ENCODE measurements at places on chromosomes 4 and X.
A peak's percentile ranks its signal among the peaks of the same experiment; 100 is the strongest.

GRCh38 chr4:115053313-115053712 is 60.1 kb downstream of the NDST4 start:
- no peak for DNase-seq

DNA sequence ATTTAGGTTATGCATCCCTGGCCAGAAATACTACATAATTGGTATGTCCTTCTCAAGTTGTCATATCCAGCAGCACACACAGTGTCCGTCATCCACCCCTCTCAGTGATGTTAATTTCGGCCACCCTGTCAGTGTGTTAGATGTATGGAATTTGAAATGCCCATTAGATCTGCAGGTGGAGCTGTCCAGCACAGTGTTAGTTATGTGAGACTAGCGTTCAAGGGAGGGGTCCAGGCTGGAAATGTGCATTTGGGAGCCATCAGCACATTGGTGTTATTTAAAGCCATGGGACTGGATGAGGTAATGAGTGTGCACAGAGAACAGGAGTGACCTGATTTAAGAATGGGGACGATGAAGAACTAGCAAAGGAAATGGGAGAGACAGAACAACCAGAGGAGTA is 22.4 kb downstream of the ANAPC4 start:
- no peak for DNase-seq

DNA sequence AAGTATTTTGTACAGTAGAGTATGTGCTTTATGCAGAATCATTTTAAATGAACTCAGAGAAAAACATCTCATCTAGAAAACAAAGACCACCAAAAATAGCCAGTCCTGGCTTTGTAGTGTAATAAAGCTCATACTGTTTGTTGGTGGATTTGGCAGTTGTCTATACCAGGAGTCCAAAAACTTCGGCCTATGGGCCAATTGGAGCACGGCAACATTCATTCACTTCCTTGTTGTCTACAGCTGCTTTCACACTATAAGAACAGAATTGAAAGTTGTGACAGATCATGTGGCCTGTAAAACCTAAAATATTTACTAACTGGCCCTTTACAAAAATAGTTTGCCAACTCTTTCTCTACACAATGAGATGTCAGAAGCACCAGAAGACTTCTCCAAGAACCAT is 5.3 kb downstream of the FBXW7 start:
- DNase-seq = no peak

GRCh38 chrX:131264665-131265064 is 24.4 kb downstream of the IGSF1 start:
- DNase-seq = no peak

DNA sequence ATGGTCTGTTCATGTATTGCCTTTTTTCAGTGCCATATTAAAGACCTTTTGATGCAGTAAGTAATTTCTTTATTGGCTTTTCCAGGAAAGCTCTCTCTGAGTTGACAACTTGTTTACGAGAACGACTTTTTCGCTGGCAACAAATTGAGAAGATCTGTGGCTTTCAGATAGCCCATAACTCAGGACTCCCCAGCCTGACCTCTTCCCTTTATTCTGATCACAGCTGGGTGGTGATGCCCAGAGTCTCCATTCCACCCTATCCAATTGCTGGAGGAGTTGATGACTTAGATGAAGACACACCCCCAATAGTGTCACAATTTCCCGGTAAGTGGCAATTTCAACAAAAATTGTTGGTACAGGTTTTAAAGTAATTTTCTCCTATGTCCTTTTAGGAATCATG is 148.0 kb downstream of the STIM2 start:
- DNase-seq = no peak

DNA sequence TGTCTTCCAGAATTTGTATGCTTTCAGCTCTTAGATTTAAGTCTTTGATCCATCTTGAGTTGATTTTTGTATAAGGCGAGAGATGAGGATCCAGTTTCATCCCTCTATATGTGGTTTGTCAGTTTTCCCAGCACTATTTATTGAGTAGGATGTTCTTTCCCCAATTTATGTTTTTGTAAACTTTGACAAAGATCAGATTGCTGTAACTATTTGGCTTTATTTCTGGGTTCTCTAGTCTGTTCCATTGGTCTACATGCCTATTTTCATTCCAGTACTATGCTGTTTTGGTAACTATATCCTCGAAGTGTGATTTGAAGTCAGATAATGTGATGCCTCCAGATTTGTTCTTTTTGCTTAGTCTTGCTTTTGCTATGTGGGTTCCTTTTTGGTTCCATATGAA is 60.7 kb downstream of the IL15 start:
- DNase-seq = no peak

DNA sequence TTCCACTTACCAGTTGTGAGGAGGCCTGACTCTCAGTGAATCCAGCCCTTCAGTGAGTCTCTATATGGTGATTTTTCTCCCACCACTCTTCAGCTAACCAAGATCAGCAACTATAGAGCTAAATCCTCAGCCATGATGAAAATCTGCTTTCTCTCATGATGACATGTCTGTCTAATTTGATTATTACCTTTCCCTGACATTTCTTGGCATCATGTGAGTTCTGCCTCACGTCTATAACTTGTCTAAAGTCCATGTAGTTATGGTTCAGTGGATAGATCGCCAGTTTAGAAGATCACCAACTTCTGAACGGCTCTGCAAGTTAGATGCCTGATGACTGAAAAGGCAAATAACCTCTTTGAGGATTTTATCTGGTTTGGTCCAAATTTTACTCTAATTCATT is 14.9 kb upstream of the DCAF8L1 start:
- DNase-seq = no peak

DNA sequence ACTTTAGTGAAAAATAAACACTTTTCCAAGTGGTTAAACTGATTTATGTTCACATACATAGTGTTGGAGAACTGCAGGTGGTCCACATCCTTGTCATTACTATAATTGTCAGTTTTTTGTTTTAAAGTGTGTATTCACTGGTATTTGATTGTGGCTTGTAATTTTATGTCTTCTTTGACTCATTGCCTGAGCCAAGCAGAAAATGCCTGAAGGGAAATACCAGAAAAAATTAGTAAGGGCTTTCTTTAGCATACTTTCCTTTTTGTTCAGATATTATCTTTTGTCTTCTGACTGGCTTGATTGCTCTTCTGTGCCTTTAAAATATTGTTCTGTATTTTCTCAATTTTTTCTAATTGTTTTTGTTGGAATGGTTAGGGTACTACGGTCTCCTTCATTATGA is 981.3 kb downstream of the C4orf33 start:
- no peak for DNase-seq

DNA sequence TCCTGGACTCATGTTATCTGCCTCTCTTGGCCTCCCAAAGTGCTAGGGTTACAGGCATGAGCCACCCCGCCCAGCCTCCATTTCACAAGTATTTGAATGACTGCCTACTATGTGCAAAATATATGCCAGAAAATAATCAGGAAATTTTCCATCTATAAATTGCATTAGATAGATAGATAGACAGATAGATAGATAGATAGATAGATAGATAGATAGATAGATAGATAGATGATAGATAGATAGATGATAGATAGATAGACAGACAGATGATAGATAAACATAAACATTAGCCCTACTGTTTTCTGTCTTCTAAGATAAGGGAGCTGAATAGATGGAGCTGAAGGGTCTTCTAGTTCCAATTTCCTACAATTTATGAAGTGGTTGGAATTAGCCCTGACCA is 87.4 kb upstream of the TRIM2 start:
- DNase-seq = no peak

GRCh38 chr4:143441678-143442077 is 71.8 kb upstream of the SMARCA5 start:
- no peak for DNase-seq

DNA sequence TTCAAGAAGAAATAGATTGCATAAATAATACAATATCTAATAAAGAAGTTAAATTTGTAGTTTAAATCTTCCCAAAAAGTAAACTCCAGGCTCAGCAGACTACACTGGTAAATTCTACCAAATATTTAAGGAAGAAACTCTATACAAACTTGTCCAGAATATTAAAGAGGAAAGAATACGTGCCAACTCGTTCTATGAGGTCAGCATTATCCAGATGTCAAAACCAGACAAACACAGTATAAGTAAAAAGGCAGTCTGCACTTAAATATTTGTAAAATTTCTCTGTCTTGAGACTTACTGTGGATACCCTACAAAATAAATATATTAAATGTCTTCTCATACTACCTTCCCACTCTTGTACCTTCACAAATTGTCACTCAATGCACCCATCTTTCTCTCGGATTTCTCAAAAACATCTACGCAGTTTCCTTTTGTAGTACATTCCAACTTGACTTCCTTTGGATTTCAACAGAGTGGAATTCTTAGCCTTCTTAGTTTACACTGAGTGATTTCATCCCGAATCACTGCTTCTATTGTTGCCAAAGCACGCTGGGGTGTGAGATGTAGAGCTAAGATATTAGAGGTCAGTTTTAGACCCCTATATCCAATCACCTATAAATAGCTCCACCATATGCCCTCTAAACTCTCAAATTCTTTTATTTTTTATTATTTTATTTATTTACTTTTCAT is 71.6 kb upstream of the MAB21L2 start:
- no peak for DNase-seq

DNA sequence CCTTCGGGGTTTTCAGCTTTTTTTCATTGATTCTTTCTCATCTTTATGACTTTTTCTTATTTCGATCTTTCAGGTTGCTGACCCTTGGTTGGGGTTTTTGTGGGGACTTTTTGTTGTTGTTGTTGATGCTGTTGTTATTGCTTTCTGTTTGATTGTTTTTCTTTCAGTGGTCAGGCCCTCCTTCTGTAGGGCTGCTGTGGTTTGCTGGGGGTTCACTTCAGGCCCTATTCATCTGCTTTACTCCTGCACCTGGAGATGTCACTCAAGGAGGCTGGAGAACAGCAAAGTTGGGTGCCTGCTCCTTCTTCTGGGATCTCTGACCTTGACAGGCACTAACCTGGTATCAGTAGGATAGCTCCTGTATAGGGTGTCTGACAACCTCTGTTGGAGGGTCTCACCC is 39.9 kb upstream of the PCDH18 start:
- DNase-seq = no peak

GRCh38 chrX:25067271-25068172 is 51.8 kb upstream of the ARX start:
- DNase-seq = peak; percentile 3

DNA sequence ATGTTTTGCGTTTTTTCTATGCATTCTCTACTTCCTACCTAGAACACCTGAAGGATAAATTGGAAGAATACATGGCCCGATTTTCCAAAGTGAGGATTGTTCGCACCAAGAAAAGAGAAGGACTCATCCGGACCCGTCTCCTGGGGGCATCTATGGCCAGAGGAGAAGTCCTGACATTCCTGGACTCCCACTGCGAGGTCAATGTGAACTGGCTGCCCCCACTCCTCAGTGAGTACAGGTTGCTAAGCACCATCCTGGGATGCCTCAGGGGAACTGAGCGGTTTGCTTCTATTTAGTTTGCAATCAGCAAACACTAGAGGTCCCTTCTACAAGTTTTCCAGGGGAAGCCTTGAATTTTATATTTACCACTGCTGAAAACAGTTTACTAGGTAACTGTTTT is 359.3 kb upstream of the GALNT7 start:
- no peak for DNase-seq

DNA sequence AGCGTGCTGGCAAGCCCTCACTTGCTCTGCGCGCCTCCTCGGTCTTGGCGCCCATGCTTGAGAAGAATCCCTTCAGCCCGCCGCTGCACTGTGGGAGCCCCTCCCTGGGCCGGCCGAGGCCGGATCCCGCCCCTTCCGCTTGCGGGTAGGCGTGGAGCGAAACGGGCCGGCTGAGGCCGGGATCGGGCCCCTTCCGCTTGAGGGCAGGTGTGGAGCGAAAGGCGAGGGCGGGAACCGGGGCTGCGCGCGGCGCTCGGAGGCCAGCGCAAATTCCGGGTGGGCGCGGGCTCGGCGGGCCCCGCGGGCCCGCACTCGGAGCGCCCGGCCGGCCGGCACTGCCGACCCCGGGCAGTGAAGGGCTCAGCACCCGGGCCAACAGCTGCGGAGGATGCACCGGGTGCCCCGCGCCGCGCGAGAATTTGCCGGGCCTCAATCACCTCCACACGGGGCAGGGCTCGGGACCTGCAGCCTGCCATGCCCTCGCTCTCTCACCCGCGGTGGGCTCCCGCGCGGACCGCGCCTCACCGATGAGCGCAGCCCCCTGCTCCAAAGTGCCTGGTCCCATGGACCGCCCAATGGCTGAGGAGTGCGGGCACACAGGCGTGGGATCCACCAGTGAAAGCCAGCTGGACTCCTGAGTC is 58.1 kb upstream of the GBA3 start:
- no peak for DNase-seq

DNA sequence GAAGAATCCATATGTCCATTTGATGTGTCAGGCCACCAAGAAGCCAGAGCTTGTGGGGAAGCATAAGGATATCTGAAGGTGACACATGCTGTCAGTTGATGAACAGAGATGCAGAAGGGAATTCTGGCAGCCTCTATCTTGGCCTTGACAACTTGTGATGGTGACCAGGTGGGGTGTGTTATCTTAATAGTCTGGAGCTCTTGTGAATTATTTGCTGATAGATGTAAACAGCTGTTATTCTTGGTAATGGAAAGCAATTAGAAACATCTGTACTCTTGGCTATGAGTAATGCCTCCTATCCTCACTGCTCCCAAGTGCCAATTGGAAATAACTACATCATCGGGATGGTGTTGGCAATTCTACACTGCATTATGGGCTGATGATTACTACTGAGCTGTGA is 51.9 kb downstream of the NAA11 start:
- no peak for DNase-seq

DNA sequence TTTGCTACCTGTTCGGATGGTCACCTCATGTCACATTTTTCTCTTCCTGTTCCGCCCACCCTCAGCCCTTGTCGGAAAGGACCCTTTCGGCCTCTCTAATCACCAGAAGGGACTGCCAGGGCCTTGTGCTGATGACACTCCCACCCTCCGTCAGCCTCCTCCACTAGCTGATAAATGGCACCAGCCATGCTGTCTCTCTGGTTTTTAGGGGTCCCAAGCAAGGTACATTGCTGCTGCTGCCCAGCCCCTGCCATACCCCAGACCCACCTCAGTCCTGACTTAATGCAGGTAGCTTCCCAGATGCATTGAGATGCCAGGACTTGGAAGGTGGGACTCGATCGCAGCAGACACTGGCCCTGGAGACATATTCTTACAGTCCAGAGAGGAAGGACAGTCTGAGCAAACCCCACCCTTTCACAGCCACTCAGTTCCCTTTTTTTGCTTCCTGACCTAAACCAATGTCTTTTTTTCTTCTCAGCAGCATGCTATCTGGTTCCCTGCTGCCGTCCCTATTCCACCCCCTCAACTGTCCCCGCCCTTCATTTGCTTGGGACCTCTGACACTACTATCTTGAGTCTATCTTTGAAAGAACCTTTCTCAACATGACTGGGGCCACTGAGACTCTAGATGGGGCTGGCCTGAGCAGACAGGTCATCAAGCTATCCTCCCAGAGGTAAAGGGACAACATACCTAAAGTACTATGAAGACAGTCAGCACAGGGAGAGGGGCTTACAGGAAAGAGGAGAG is at the start of gene BTK:
TSS of gene BTK (minus strand) at position 397 of the 747 bp plus-strand sequence. CDS start 10,907 bp downstream, outside the sequence.
- peak; percentile 70 for DNase-seq

- DNase-seq = no peak
Measured at GRCh38 chr4:144647095-144647561, 1.2 kb downstream of the HHIP start.

DNA sequence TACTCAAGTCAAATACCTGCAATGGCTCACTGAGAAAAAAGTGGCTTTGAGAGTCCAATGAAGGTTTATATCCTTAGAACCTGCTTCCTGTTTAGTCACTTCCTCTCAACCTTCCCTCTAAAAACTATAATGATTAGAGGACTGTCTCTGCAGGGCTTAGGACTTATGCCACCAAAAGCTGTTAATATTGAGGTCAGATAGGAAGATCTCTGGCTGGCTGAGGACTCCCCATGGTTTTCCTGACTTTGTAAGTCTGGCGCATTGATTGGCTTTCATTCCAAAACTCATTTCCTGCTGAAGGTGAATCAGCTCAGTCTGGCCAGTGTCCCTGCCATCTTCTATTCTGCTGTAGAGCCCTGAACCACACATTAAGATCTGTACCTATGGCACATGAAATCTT is 140.9 kb upstream of the ANK2 start:
- DNase-seq = no peak
